ENCODE measurements at places on chromosomes 11 and 22.

DNA sequence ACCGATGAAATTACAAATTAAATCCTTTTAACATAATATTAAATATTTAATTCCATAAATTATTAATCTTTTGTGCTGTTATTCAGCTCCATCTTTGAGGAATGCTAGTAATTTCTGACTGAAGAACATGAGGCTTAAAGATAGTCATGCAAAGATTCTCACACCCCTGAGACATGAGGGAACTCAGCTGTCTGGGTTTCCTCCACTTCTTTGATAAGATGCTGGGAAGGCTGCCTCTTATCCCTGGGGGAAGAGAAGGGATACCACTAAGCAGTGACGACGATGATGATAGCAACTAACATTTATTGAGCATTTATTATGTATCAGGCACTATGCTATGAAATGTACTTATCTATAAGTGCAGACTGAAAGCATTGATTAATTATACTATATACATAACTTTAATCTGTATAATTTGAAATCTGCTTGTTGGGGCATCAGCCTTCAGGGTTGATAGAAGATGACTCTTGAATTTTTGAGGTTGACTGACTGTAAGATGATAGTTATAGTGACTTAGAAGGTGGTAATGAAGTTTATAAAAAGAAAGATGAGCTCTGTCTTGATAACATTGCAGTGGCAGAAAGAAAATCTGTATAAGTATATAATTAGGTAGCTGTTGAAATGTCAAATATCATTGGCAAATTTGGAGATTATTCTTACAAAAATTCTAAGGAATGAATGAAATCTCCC lies 78.4 kb downstream of the SIK2 start:
- DNase-seq = no peak

- DNase-seq = peak; percentile 18
Observed at GRCh38 chr11:79438631-79439409, 2.0 kb downstream of the TENM4 start.

- DNase-seq = peak; percentile 24
Observed at GRCh38 chr11:120180551-120181232, 30.1 kb upstream of the OAF start.

GRCh38 chr11:61091373-61092279 lies 10.7 kb upstream of the CD5 start:
- peak; percentile 86 for DNase-seq

DNA sequence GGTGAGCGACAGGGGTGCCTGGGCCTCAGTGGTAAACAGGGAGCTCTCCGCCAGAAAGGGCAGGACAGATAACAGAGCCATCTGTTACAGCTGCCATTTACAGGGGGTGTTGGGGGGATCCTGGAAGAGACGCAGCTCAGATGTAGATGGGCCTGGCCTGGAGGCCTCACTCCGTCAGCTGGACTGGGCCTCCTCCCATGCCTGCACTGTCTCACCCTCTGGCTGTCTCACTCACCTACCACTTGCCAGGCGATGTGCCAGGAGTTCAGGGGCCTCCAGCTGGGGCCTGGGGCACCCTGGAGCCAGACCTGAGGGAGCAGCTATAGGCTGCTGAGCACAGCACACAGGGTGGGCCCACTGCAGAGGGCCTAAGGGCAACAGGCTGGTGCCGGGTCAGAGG lies 16.3 kb upstream of the SUSD2 start:
- no peak for DNase-seq

DNA sequence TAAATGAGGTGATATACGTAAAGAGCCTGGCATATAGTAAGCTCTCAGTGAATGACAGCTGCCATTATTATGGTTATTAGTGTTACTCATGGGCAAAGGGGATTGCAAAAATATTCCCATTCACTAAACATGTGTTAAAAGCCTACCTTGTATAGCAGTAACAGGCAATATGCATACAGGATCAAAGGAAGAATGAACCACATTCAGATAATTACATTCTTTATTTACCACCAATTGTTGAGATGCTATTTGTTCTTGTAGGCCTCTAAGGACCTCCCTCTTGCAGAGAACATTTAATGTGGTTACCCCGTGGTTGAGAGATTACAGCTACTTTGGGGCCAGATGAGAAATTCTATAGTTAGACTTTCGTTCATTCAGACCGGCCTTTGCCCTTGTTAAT lies 82.7 kb upstream of the DRD2 start:
- DNase-seq = no peak

DNA sequence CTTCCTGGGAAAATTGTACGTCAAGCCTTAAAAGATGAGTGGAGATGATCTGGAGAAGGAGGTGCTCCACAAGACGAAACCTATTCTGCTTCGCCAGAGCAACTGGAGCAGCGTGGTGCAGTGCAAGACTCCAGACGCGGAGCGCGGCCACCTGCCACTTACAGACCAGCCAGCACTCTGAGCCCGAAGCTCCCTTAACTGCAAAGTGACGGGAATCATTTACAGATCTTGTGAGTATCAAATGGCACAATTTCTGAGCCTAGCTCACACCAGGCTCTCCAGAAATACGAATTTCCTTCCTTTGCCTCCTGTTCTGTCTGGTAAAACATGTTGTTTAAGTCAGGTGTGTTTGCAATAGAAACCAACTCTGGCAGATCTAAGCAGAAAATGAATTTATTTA lies 369.3 kb downstream of the CADM1 start:
- DNase-seq = no peak

GRCh38 chr11:103716363-103716762 lies 320.1 kb upstream of the DDI1 start:
- DNase-seq = no peak

GRCh38 chr11:79852176-79852575 lies 411.3 kb upstream of the TENM4 start:
- no peak for DNase-seq

DNA sequence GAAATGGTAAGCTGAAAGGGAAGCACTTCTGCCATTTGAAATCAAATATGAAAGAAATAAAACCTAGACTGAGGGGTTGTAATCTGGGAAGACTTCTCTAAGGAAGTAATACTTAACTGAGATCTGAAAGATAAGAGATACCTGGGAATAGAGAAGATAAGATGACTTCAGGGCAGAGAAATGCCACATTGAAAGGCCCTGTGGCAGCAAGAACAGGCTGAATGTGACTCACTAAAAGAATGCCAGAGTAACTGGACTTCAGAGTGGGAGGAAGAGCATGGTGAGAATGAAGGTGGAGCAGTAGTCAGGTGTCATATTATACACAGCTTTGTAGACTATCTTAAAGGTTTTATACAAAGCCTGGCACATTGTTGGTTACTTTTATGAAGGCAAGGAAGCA lies 17.6 kb downstream of the CALCA start:
- DNase-seq = no peak

DNA sequence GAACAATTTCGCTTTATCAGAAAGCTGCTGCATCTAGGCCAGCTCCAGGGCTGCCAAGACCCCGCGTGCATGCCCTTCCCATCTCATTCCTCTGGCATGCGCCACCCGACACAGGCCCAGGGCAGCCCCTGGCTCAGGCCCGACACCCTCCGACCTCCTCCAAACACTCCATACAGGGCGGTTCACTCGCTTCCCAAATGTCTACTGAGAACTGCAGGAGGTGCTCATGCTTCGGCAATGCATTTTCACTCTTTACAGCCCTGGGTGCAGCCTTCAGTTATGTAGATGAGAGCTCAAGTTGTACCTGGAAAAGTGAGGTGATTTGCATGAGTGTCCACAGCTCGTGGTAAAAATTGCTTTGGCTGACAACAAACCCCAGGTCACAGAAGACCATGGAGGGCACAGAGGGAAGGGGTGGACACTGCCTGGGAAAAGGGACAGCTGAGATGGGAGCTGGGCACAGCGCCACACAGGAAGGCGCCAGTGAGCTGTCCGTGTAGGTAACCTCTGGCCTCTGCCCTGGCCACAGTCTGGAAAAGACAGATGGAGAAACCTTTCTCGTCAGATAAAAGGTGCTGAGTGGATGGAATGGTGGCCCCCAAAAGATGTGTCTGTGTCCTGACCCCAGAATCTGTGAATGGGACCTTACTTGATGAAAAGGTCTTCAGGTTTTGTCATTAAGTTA lies 1351.9 kb downstream of the BRD1 start:
- DNase-seq = no peak

- DNase-seq = no peak
Observed at GRCh38 chr22:48895336-48895735, 932.3 kb downstream of the BRD1 start.

DNA sequence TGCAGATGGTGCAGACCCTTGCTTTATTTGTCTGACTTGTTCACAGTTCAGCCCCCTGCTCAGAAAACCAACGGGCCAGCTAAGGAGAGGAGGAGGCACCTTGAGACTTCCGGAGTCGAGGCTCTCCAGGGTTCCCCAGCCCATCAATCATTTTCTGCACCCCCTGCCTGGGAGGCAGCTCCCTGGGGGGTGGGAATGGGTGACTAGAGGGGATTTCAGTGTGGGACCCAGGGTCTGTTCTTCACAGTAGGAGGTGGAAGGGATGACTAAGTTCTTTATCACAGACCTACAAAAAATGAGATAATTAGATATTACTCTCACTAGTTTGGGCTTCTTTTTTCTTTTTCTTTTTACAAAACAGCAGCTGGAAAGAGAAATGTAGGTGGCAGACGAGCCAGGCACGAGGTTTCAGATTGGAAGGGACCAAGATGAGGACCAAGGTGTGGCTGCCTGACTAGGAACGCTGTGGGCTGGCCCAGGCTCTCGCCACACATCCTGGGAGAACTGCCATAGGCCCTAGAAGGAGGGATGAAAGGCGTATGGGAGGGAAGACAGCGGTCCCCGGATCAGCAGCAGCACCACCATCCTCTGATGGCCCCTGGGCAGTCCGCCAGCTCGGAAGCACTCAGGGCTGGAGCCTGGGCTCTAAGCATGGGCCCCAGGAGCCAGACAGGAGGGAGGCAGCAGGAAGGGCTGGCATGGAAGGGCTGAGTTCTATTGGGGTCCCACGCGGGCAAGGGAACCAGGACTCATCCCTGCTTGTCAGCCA lies 14.2 kb downstream of the TXN2 start:
- DNase-seq = no peak

- DNase-seq = no peak
Observed at GRCh38 chr11:17601256-17601671, 54.2 kb downstream of the OTOG start.

DNA sequence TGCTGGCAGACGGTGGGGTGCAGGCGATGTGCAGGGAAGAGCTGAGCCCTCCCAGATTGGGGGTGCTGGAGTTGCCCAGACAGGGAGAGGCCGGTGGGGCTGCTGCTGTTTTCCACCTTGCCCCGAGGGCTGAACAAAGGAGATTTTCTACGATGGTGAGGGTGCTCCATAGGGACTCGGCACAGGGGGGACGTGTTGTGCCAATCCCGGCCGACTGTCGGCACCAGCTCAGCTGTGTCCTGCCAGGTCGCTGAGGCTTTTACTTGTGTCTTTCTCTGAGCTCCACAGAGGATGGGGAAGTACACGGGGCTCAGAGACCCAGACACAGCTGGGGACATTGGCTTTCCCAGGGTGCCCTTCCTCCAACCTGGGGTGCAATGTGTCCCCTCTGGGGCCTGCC lies 816.8 kb downstream of the BRD1 start:
- no peak for DNase-seq

DNA sequence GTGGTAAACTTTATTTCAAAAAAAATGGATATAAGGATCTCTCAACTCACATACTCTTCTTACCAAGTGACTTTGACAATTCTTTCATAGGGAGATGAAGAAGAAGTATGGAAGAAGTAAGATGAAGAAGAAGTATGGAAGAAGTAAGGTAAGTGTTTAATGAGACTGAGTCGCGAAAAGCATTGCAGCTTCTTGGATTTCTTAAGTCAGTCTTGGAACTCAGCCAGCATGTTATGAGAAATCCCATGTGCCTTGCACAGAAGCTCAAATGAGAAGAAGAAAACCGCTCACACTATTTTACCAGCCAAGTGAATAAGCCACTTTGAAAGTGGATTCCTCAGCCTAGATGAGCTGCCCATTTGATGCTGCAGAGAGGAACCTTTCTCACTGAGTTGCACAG lies 332.0 kb upstream of the CCDC179 start:
- no peak for DNase-seq
